ENCODE measurements at places on chromosomes 16 and 17. TPM values are rescaled to one million over a fixed set of nuclear protein-coding genes. Genes with fewer than 3 reads are reported as not detected.

GRCh38 chr16:57617604-57618111 is 10.8 kb upstream of the ADGRG1 start:
- no peak for DNase-seq

- DNase-seq: no peak
These were observed 157.2 kb downstream of the RAB11FIP4 start for GRCh38 chr17:31548709-31549108.

DNA sequence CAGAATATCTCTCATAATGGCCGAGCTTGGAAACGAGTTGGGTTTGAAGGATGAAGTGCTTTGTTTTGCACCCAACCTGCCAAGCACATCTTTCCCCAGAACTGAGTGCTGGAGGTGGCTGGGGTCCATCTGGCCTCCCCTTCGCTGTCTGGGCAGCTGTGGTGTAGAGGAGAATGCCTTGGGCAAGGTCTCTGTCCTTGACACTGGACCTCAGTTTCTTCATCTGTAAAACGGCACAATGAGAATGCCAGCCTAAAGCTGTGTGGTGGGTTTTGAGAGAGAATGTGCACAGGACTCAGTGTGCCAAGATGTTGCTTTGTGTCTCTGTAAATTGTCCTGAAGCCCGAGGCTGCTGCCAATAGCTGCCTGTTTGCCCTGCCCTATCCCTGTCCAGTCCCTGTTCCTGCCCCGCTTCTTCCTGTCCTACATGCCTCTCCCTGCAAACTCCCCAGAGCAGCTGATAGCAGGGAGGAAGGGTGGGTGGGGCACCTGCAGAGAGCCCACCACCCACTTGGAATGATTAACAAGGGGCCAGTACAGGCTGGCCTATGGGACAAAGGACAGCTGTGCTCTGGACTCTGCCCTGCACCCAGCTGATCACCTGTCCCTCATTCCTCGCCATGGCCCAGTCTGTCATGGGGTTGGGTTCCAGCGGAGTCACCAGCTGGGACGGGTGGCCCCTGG is 15.3 kb downstream of the LASP1 start:
- no peak for DNase-seq

TPSG1 gene
- total RNA-seq: 4.6 TPM

C17orf50 gene
- not detected for total RNA-seq

QPRT gene
- total RNA-seq: 27.9 TPM

PRR29 gene
- 0.10 TPM for total RNA-seq
